ENCODE measurements at places on chromosomes 11 and 22.
A peak's percentile ranks its signal among the peaks of the same experiment; 100 is the strongest.

DNA sequence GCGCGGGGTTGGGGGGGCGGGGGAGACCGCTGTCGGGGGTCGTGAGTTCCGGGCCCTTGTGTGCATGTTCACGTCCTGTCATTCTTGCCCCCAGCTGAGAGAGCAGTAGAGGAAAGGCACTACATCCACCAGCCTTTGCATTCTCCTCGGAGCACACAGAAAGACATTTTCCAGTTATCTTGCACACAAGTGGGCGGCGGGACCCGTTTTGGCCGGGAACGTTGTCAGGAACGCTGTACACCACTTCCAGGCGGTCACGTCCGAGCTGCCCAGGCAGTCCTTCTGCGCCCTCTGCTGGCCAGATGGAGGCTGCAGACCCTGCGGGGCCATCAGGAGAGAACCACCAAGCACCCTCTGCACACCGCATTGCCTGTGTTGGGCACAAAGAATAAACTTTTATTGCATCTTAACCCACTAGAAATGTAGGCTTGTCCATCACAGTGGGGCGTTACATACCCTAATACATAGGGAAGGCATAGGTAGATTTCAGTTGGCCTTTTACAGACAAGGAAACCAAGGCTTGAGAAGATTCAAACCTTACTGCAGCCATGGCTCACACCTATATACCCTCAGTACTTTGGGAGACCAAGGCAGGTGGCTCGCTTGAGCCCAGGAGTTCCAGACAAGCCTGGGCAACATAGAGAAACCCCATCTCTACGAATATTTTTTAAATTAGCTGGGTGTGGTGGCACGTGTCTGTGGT is 2.8 kb upstream of the CDKN1C start:
- DNase-seq, result peak; percentile 90

GRCh38 chr11:690738-691633 is 4.0 kb downstream of the DEAF1 start:
- DNase-seq, result no peak

- no peak for DNase-seq
Measured at GRCh38 chr22:17013396-17014100, 5.5 kb upstream of the GAB4 start.

GRCh38 chr11:9525116-9525515 is 48.4 kb upstream of the WEE1 start:
- DNase-seq, result no peak

GRCh38 chr11:45300715-45301114 is 14.6 kb upstream of the SYT13 start:
- no peak for DNase-seq

- DNase-seq, result peak; percentile 15
Measured at GRCh38 chr11:6745465-6746015, 26.2 kb downstream of the OR2AG2 start.

GRCh38 chr11:39345834-39346442 is 2113.5 kb downstream of the LRRC4C start:
- DNase-seq, result no peak

GRCh38 chr11:131356206-131356605 is 14.2 kb upstream of the NTM start:
- DNase-seq, result no peak

- peak; percentile 30 for DNase-seq
Measured at GRCh38 chr11:112734207-112734606, 227.0 kb upstream of the NCAM1 start.

DNA sequence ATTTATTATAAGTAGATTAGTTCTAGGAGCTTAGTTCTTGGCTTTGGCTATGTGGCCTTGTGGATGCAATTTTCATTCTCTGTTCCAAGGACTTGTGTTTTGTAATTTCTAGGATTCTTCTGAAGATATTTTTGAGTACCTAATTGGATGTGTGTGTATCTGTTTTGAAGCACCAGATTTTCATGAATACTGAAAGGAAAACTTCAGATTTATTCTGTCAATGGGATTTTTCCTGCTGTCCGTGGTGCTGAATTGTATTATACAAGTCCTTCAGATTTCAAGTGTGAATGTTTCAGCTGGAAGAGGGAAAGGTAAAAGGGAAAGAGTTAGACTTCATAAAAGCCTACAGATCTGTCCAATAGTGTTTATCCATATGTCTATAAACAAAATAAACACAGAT is 18.2 kb upstream of the SYN3 start:
- no peak for DNase-seq

GRCh38 chr11:123174196-123175183 is 20.6 kb downstream of the CLMP start:
- no peak for DNase-seq

DNA sequence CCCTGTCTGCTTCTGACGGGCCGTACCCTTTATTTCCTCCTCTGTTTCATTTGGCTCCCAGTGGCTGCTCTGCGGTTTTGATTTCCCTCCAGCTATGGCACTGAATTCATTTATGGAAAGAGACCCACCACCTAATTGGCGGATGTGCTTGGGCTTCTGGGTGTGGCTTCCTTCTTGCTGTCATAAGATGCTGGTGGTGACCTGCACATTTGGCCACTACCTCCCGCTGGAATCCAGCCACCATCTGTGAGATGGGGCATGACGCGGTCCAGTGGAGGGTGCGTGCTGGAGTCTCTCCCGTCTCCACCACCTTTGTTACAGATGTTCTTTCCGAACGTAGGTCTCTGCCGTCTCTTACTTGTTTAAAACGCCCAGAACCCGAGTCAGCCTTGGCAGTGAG is 47.7 kb upstream of the FADD start:
- DNase-seq, result no peak

GRCh38 chr11:36390963-36391471 is 94.9 kb downstream of the PRR5L start:
- peak; percentile 89 for DNase-seq

- DNase-seq, result peak; percentile 59
Measured at GRCh38 chr22:49767355-49768062, 60.2 kb downstream of the BRD1 start.

DNA sequence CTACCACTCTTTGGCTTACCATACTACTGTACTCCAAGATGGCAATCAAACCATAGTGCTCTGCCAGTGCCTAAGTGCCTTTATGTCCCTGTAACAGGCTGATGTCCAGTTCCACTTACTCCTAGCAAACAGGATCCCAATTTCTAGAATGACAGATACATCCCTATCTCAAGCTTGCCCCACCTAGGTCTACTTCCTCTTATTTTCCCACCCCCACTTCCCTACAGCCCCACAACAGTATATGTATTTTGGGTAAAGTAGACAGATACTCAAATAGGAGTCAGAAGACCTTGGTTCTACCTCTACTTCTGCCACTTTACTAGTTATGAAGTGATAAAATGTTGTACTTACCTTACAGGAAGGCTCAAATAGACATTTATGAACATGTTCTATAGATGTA is 24.1 kb downstream of the SIK3 start:
- peak; percentile 72 for DNase-seq

DNA sequence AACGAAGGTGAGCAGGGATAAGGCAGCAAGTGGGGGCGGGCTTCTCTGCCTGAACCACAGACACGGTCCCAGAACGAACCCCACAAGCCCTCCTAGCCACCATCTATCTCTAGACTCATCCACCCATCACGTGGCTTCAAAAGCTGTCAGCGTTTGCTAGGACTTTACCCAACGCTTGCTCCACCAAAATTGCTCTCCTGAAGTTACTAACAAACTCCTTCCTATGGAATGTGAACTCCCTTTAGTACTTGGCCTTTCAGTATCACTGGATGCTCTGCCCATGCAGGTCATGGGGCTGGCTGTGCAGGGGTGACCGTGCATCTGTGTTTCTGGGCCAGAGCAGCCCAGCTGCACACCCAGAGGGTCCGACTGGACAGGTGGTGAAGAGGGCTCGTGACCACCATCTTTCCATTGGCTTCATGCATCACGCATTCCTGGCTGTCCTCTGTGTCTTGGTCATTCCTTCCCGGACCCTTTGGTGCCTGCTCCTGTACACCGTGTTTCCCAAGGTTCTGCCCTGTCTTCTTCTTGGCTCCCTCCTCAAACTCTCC is 85.1 kb downstream of the MYO7A start:
- DNase-seq, result no peak

DNA sequence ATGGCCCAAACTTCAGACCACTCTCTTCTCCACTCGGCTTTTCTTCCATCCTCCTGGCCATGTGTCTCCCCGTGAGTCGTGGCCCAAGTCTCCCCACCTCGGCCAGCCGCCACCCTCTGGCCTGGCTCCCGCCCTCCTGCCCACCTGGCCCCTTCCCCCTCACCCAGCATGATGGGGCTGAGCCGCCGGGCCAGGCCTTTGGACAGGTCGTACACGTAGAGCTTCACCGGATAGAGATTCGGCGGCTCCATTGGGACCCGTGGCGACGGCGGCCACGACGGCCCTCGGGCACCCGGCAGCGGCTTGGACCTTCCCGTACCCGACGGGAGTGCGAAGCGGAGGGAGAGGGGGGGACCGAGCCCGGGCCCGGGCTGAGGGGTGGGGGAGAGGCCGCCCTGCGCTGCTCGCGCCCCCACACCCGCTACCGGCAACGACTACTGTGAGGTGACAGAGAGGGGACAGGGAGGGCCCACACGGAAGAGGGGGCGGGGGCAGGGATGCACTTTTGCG is at the start of gene DESI1:
TSS of gene DESI1 (minus strand) at position 455 of the 510 bp plus-strand sequence. CDS start at position 251, 204 bp downstream.
- DNase-seq, result no peak

GRCh38 chr11:46296528-46297448 is 19.3 kb downstream of the CREB3L1 start:
- DNase-seq, result no peak

GRCh38 chr11:117361432-117361831 is 33.8 kb downstream of the CEP164 start:
- no peak for DNase-seq

- DNase-seq, result peak; percentile 52
Measured at GRCh38 chr11:104856607-104857006, 41.7 kb downstream of the CASP12 start.

- no peak for DNase-seq
Measured at GRCh38 chr22:44143579-44143978, 37.1 kb upstream of the PARVG start.

GRCh38 chr11:7582338-7582985 is 68.7 kb downstream of the PPFIBP2 start:
- no peak for DNase-seq

- no peak for DNase-seq
Measured at GRCh38 chr11:77416357-77416756, 57.5 kb downstream of the PAK1 start.

- DNase-seq, result no peak
Measured at GRCh38 chr11:27921472-27921871, 186.5 kb downstream of the KIF18A start.

- DNase-seq, result peak; percentile 58
Measured at GRCh38 chr11:75182664-75183063, 31.8 kb downstream of the SLCO2B1 start.

GRCh38 chr11:58497951-58498350 is 10.0 kb downstream of the OR5B21 start:
- no peak for DNase-seq

DNA sequence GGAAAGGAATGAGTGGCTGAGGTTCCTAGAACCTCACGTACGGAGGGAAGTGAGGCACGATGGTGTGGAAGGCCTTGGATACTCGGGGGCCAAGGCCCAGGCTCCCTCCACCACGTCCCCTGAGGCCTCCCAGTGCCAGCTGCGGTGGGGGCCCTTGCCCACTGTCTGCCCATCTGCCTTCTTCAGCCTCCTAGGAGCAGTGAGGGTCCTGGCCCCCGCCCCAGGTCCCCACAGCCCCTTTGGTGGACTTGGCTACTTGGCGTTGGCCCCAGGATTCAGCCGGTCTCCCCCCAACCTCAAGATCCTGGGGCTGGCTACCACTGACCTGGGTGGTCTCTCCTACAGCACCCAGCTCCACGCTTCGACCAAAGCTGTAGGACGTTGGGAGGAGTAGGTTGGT is 373.6 kb downstream of the TBC1D22A start:
- no peak for DNase-seq

DNA sequence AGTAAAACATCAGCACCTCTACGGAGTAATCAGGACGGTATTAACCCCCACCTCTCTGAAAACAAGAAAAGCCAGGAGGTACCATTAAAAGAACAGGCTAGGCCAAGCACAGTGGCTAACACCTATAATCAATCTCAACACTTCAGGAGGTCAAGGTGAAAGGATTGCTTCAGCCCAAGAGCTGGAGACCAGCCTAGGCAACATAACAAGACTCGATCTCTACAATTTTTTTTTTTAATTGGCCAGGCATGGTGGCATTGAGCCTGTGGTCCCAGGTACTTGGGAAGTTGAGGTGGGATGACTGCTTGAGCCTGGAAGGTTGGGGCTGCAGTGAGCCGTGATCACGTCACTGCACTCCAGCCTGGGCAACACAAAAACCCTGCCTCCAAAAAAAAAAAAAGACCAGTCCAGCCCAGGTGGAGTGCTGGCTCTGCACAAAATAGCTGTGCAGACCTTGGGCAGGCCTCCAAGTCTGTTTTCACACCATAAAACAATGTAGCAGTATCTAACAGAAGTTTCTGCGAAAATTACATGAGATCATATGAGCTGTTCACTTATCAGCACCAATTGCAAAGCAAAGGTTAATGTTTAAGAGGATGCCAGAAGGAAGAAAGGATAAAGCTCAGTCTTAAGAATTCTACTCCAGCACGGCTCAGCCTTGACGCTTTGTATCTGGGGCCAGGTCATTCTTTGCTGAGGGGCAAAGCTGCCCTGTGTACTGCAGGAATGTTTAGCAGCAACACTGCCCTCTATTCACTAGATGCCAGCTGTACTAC is 14.8 kb downstream of the CHKA start:
- no peak for DNase-seq

GRCh38 chr22:40473703-40474102 is 103.3 kb downstream of the SGSM3 start:
- no peak for DNase-seq

DNA sequence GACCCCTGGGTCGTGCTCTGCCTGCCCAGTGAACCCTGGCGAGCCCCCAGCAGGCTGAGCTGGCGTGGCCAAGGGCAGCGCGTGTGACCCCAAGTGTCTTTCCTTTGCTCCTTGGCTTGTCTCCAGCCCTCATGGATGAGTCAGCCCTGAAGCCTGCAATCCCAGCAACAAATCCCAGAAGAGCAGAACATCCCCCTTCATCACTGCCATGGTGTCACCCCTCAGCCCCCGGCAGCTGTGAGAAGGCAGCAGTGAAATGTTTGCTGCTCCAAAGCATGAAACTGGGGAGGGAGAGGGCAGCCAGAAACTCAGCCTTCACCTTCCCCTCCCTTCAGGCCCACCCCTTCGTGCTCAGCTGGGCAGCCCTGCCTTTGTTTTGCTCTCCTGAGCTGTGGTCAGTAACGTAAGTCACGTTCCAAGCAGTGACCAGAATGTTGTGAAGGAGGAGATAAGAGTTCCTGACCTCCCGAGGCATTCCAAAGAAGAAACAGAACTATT is 29.8 kb downstream of the ADAMTS15 start:
- no peak for DNase-seq

GRCh38 chr22:22037740-22038139 is 55.2 kb upstream of the TOP3B start:
- DNase-seq, result no peak

- DNase-seq, result no peak
Measured at GRCh38 chr11:125372088-125372487, 124.0 kb downstream of the FEZ1 start.

DNA sequence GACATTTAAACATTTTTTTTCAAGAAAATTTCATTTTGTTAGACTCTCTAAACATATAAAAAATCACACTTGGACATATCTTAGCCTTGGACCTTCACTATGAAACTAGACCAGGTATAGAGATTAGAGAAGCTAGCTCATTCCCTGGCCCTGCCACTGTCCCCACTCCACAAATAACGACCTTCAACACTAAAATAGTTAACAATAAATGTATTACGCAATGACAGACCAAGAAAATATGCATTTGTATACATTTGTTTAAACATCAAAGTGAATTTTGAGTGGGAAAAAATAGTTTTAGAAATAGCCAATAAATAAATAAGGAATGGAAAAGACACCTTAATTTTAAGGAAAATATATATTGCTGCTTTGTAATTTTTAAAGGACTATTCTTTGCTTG is 20.9 kb downstream of the OR5J2 start:
- DNase-seq, result no peak
